Right lung (tissue), 10 donors: ENCODE measurements at places on chromosomes 1 and 21.

- DNase-seq: no peak
These were observed 490.1 kb downstream of the NEGR1 start for GRCh38 chr1:71792264-71792663.

GRCh38 chr1:222334026-222334680, 213.8 kb downstream of the HHIPL2 start:
- no peak for DNase-seq

GRCh38 chr1:91948097-91948496, 1.1 kb upstream of the BRDT start:
- no peak for DNase-seq

DNA sequence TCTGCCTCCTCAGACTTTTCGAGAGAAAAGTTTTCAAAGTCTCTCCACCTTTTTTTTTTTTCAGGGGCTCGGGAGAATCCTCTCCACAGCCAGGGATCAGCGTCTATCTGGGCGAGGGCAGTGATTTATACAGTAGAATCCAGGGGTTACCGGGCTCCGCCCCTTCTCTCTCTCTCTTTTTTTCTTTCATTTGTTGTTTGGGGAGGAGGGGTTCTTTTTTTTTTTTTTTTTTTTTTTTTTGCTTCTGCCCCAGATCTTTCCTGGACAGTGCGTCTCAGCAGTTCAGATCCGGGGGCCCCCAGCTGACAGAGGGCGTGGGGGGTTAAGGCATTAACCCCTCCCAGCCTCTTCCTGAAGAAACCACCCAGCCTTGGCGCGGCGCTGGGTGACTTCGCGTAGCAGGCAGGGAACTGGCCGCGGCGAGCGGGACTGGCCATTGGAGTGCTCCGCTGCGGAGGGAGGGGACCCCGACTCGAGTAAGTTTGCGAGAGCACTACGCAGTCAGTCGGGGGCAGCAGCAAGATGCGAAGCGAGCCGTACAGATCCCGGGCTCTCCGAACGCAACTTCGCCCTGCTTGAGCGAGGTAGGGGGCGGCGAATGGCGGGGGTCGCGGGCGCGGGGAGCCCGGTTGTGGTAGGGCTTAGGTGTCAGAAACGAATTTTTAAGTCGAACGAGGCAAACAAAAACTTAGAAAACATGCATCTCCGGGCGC, at the start of gene S1PR1:
Gene S1PR1, plus strand, starts transcription at position 504 of the 713 bp plus-strand sequence. CDS start 1,966 bp downstream, outside the sequence.
- peak; percentile 87 for DNase-seq

GRCh38 chr1:8214501-8215173, 103.3 kb upstream of the SLC45A1 start:
- DNase-seq: no peak

DNA sequence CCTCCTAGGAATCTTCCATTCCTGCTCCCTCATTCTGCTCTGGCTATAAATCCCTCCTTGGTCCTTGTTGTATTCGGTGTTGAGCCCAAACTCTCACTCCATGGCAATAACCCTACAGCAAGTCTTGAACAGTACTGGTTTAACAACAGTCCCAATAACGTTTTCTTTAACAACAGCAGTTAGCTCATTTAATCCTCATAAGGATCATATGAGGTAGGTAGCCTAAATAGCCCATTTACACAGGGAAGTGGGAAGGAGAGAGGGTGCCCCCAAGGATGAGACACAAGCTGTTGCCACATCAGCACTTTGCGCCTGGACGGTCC, 444 bp upstream of the AGTRAP start:
- no peak for DNase-seq

DNA sequence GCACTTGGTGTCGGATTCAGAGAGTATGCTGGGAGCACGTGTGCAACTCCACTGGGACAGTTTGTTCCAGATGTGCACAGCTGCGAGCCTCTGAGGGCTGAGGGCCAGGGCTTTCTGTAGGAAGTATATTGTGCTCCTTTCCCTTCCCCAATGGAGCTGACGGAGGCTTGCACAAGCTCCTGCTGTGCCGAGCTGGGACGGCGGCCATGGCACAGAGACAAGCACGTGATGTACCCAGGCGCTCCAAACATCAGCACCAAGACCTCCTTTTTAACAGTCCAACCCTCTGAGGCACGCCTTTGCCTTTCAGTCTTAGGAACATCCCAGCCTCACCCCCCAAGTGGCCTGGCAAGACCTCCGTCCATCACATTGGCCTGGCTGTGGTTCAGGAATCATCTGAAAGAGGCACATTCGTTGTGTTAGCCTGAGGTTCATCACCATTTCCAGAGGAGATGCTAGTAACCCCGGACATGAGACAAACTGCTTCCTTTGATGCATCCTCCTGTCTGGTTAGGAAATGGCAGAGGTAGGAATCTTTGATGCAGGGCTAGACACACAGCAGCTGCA, 339.2 kb upstream of the KAZN start:
- peak; percentile 93 for DNase-seq

- DNase-seq: no peak
These were observed 161.1 kb downstream of the PIK3R3 start for GRCh38 chr1:45971335-45971734.

GRCh38 chr1:30894508-30894973, 14.0 kb downstream of the SDC3 start:
- no peak for DNase-seq

GRCh38 chr21:45010860-45011259, 63.5 kb upstream of the ADARB1 start:
- no peak for DNase-seq

DNA sequence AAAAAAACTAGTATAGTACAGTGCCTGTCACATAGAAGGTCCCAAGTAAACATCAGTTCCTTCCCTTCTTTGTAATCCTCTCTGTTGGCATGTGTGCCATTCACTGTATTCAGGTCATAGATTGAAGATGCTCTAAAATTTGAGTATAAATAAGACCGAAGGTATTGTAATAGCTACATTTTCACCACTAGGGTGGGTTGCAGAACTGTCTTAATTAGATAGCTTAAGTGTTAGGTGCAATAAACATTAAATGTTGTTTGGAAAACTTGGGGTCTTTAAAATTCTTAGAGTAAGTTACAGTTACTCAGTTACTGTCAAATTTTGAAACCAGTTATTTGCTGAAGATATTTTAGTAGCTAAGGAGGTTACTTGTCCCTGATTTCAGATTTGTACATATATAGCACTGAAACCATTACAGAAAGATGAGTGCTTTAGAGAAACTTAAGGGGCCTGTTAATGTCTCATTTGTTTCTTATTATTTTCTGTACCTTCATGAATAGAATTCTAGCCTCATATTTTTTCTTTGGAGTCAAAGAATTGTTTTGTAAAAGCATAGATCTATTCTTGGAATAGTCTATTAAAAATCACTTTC, 24.3 kb downstream of the PER3 start:
- DNase-seq: no peak

DNA sequence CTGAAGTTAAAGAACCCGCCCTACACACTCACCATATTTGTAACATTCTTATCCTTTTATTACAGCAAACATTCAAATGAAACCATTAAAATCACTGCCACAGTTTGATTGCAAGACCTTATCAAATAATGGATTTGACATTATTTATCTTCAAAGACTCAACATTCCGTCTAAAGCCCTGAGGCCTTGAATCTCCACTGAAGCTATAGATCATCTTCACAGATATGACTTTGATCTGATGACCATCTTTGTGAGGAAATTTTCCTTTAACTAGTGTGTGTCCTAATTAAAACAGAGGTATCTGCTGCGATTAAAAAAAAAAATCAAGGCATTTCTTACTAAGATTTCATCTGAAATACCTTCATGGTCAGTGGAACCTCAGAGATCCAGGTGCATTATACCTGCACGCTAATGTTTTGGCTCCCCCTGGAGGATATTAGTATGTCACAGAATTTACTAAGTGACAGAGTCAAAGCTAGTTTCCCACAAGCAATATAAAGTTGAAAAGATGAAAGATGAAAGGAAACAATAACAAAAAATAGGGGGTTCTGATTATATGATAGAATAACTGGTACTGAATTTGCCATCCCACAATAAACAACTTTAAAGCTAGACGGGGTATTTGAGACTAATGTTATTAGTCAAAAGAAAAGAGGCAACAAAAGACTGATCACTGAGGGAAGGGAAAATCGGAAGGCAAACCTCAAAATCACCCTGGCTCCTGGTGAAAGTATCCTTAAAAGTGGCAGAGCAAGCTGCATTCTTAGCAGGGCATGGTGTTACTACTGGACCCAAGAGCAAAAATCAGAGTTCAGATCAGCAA, 923.4 kb downstream of the NCAM2 start:
- no peak for DNase-seq

GRCh38 chr1:193143285-193143684, 21.5 kb downstream of the CDC73 start:
- no peak for DNase-seq

DNA sequence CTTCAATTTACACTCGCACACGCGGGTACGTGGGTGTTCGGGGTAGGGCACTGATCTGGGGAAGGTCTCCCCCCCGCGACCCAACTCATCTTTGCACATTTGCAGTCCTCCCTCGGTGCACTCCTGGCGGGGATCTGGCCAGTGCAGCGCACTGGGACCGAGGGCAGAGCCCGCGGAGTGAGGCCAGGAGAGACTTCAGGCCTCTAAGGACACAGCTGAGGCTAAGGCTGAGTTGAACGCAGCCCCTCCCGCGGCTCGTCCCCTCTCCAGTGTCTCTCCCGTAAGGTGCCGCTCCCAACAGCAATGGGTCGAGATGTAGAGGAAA, 936 bp upstream of the NCAM2 start:
- DNase-seq: no peak

- no peak for DNase-seq
These were observed 10.9 kb downstream of the IER5 start for GRCh38 chr1:181099152-181100014.

DNA sequence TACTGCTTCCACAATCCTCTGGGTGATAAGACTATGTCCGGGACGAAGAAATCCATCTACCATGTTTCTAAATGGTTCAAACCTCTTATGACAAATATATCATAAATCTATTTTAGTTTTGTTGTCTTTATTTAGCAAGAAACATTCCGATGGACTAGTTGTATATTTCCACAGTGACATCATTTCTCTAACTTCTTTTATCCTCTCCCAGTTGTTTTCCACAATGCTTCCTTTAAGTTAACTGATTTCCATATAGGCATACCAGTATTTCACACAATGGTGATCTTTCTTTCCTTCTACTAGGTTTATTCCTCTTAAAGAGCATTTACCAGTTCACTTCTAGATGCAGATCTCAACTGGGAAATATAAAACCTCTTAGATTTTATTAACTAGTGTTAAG, 44.8 kb downstream of the USP1 start:
- DNase-seq: no peak
